ENCODE measurements at places on chromosomes 6 and 20. TPM values are rescaled to one million over a fixed set of nuclear protein-coding genes. Genes with fewer than 3 reads are reported as not detected.

The SLC17A9 gene
- total RNA-seq: 8.9 TPM

The RPRD1B gene
- 85.2 TPM for total RNA-seq

The ABHD16B gene
- not detected for total RNA-seq

The TUBE1 gene
- 80.2 TPM for total RNA-seq

The BPIFB2 gene
- not detected for total RNA-seq

The BEND6 gene
- 12.8 TPM for total RNA-seq

The BLOC1S5 gene
- 33.7 TPM for total RNA-seq

The LY6G6D gene
- 3.1 TPM for total RNA-seq

The VSX1 gene
- total RNA-seq: not detected

The ULBP1 gene
- total RNA-seq: 0.16 TPM

The RBM12 gene
- total RNA-seq: 64.8 TPM

The CRYBG1 gene
- 32.4 TPM for total RNA-seq

The PNPLA1 gene
- total RNA-seq: not detected

The ROMO1 gene
- total RNA-seq: 78.8 TPM

The NOL4L gene
- 9.1 TPM for total RNA-seq

The POM121L2 gene
- not detected for total RNA-seq

The SRC gene
- 26.9 TPM for total RNA-seq

The TTBK1 gene
- 0.32 TPM for total RNA-seq

The FAXC gene
- total RNA-seq: 19.4 TPM

The CCM2L gene
- total RNA-seq: 5.8 TPM

The ZBTB46 gene
- total RNA-seq: 10.6 TPM

The ZSWIM1 gene
- total RNA-seq: 4.6 TPM

The KHDC1L gene
- not detected for total RNA-seq

The SIRPD gene
- total RNA-seq: not detected

The CEP162 gene
- 29.0 TPM for total RNA-seq

All from urinary bladder (tissue), 4 donors.